ENCODE measurements at places on chromosomes 7 and 10. TPM values are rescaled to one million over a fixed set of nuclear protein-coding genes. Genes with fewer than 3 reads are reported as not detected.

DNA sequence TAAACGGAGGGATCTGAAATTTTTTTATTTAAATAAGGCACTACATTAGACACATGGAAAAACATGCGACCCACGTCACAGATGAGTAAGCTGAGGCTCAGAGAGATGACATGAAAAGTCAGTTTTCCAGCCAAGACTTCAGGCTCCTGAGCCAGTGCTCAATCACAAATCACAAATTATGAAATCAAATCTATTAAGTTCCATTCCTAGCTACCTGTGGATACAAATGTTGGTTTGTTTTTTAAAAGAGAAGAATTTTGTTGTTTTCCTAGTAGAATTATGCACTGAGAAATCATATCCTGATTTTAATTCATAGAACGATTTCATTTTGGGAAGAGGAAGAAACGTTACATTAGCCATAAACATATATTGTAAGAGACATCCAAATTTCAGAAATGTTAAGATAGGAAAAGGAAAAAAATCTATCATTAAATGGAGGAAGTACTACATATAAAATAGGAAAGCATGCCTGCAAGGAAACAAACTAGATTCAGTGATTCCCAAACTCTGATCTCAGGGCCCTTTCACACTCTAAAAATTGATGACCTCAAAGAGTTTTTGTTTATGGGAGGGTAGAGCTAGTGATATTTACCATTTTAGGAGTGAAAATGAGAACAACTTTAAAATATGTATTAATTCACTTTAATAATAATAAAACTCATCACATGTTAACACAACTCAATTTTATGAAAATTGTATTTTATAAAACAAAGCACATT, 340.4 kb downstream of the PARD3 start:
- DNase-seq, result no peak

DNA sequence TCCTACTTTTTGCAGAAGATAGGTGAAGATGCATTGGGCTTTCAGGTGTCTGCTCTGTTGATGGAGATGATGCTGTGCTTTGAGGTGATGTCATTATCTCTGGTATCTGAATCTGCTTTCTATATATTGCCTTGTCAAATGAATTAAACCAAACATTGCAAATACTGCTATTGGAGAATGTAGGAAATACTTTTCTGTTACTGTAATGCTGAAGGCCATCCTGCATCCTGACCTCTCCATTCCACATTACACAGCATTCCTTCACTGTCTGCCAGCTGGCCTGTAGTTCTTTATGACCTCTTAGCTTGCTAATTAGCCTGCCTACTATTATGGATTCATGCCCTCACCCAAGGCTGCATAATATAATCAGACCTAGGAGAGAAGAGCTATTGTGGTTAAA, 73.2 kb downstream of the VCL start:
- no peak for DNase-seq

- DNase-seq, result no peak
Measured at GRCh38 chr7:55733241-55734140, 129.1 kb downstream of the SEPTIN14 start.

DNA sequence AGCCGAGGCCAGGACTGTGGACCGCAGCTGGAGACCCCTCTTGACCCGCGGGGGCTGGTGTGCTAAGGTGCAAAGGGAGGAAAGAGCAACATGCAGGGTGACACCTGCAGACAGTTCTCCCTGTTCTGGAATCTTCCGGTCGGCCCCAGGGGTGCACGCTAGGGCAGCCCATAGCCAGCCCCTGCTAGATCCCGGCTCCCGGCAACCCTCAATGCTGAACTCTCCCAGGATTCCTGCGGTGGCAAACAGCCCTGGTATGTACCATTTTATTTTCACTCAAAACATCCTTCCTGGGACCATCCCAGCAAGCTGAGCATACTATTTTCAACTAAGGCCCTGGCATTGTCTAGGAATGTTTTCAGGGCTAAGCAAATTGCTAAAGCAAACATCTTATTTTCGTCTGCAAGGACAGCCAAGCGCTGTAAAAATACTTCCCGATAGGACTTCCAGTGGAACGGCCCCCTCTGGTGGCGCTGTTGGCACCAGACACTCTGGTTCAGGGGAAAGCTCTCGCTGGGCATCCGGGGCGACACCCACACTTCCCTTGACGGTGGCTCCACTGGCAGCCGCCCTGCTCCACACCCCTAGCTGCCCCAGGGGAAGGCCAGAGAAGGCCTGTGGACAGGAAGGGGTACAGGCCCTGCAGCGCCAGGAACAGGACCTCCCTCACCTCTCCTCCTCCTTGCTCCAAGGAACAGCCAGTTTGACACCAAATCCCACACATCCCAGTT, 99.4 kb downstream of the CTBP2 start:
- peak; percentile 32 for DNase-seq

DNA sequence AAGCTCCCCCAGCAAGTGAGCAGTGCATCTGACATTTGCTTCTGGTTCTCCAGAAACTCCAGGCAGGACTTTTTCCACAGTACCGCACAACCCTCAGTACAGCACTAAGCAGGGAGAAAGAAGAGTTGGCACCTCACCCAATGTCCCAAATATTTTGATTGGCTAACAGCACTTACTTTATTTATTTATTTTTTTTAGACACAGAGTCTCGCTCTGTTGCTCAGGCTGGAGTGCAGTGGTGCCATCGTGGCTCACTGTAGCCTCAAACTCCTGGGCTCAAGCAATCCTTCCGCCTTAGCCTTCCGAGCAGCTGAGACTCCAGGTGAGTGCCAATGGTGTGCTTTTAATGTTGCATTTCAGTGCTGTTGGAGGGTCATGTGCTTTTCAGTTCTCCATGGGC, 200.3 kb upstream of the ZMIZ1 start:
- DNase-seq, result no peak

DNA sequence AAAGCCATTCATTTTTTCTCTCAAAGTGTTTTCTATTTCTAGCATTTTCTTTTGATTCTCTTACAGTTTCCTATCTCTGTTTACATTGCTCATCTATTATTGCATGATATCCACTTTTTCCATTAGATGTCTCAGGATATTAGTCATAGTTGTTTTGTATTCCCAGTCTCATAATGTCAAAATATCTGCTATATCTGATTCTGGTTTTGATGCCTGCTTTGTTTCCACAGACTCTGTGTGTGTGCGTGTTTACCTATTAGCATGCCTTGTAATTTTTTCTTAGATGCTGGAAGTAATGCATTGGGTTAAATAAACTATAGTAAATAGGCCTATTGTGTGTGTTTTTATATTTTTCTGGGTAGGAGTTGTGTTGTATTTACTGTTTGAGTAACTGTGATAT, 1126.3 kb downstream of the SORCS1 start:
- DNase-seq, result no peak

DNA sequence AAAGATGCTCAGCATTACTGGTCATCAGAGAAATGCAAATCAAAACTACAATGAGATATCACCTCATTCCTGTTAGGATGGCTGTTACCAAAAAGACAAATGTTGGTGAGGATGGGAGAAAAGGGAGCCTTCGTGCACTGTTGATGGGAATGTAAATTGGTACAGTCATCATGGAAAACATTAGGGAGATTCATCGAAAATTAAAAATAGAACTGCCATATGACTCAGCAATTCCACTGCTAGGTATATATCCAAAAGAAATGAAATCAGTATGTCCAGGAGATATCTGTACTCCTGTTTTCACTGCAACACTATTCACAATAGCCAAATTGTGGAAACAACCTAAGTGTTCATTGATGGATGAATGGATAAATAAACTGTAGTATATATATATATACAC, 228.1 kb downstream of the ACTR3B start:
- DNase-seq, result no peak

DNA sequence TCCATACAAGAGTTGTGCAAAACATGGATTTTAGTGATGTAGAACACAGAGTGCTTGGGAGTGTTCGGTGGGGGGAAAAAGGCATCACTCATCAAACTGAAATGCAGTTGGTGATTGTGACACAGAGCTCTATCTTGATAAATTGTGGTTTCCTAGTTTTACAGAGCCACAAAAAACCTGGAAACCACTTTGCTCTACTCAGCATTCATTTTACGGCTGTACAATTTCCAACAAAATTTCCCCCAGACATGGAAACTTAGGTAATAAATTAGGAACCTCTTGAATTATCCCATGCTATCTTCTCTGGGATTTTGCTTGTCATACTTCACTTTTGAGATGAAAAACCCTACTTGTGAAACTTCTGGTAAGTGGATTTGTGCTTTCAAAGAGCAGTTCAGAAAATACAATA, 614.9 kb upstream of the FZD8 start:
- DNase-seq, result no peak

GRCh38 chr7:112263519-112263918, 57.0 kb downstream of the ZNF277 start:
- no peak for DNase-seq

DNA sequence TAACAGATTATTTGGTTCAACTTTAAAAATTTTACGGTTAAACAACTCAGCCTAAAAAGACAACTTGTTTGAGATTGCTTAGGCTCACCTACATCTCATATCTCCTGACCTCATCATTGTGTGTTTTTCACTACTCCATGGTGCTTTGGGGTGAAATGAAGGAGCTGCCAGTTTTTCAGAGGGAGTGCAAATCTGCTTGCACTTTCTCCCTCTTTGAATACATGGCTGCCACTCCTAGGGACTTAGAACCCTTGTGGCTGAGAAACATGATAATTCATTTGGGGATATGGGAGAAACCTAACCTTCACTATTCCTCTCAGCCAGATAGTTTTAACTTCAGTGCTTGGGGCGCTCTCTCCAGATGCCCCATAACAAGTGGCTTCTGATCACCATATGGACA, 2.7 kb downstream of the CCSER2 start:
- no peak for DNase-seq

- no peak for DNase-seq
Measured at GRCh38 chr7:151920488-151920887, 35.8 kb upstream of the GALNTL5 start.

- no peak for DNase-seq
Measured at GRCh38 chr10:10778959-10779358, 238.7 kb upstream of the CELF2 start.

GRCh38 chr7:80154656-80155333, 20.2 kb downstream of the GNAI1 start:
- no peak for DNase-seq

- no peak for DNase-seq
Measured at GRCh38 chr10:116038259-116038658, 234.7 kb downstream of the GFRA1 start.

- no peak for DNase-seq
Measured at GRCh38 chr7:41652267-41652666, 50.6 kb downstream of the INHBA start.

GRCh38 chr7:67423065-67423464, 426.4 kb downstream of the TYW1 start:
- DNase-seq, result no peak

DNA sequence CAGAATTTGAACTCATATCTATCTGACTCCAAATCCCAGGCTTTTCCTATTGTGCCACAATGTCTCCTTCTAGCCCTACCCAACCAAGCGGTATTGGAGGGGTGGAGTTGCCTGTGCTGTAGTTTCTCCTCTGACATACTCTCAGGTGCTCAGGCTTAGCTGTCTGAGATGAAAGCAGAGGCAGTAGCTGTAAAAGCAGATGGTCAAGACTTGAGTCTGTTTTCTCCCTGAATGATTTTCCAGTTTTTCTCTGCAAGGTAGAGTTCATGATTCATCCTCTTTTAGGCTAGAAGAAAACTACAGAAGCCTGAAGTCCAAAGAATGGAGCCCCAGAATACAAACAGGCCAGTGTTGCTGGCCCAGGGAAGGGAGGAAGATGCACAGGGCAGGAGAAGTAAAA, 130.0 kb downstream of the PDE1C start:
- no peak for DNase-seq

DNA sequence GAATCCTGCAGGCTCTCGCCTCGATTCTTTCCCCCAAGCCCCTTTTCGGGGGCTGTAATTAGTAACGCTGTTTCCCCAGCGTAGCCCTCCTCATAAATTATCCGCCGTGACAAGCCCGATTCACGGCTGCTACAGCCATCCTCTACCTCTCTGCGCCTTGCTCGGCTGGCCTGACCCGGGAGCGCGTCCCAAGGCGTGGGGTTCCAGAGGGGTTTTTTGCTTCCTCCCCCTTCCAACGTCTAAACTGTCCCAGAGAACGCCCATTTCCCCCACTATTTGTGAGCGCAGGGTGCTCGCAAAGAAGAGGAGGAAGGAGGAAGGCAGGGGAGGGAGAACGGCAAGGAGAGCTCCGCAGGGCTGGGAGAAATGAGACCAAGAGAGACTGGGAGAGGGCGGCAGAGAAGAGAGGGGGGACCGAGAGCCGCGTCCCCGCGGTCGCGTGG, 880 bp downstream of the HOXA5 start:
- no peak for DNase-seq

DNA sequence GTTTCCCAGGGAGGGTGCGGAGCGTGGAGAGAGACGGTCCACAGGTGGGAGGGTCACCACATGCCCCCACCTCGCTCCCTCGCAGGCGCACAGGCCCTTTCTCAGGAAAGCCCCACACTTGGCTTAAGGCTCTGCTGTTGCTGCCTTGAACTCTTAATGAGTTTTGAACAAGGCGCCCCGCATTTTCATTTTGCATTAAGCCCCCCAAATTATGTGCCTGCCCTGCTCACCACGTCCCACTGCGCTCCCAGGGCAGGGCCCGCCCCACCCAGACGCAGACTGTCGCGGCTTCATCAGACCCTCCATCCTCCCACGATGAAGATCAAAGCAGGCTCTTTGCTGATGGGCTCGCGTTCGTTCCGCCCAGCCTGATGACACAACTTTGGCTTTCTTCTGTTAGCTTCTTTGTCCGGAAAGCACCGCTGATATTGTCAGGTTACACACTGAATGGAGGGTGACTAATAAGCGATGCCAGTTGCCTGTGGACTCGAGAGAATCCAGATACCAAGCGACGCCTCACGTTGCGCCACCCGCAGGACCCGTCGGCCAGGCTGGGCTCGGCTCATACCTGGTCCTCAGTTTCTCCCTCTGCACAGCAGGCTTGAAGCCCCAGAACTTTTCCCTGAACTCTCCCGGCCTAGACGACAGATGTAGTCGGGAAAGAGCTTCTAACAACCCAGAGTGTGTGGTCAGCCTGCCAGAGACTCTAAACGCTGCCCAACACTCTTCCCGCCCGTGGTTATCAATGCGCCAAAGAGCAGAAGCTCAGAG, 9.5 kb downstream of the CALML3 start:
- no peak for DNase-seq

The VSTM4 gene
- not detected for total RNA-seq

The FGF8 gene
- total RNA-seq, result not detected

The NOS3 gene
- 0.39 TPM for total RNA-seq

The KIAA1549 gene
- 0.36 TPM for total RNA-seq

The PPA1 gene
- total RNA-seq, result 40.6 TPM

The KCP gene
- 3.8 TPM for total RNA-seq

The GHRHR gene
- not detected for total RNA-seq

The CXCL12 gene
- total RNA-seq, result not detected

The STK31 gene
- 1.6 TPM for total RNA-seq

The ANKRD30A gene
- not detected for total RNA-seq

The SKIDA1 gene
- 0.10 TPM for total RNA-seq

The COA1 gene
- total RNA-seq, result 72.7 TPM
